COR-L47 (cell line): ENCODE measurements at places on chromosomes 3 and 15.
A peak's percentile ranks its signal among the peaks of the same experiment; 100 is the strongest.

DNA sequence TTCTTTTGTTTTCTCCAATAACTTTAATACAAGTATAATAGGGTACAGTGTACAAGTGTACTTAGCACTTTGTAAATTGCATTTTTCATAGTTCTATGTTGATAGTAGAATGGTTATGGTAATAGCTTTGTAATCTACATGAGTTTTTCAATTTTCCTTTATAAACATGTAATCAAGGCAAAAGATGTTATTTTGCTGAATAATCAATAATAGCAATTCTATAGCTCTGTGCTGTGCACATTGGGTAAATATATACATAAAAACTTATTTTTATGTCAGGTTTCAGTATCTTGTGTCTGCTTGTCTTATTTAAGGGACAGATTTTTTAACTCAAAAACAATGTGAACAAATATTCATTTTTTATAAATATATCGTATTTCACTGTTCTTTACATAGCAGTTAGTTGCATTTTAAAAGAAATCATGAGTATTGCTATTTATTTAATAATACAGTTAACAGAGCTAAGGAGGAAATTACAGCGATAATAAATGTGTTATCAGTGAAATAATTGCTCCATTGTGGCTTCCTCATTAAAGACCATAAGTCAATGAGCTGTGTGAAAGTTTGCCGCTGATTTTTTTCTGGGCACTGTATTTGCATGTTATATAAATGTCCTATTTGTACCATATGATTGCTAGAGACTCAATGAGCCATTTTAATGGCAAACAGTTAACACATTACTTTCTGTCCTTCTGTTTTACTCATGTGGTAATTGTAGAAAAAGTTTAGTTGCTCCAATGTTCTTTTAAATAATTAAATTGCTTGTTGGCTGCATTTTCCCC, 214.6 kb upstream of the STAC start:
- DNase-seq = no peak

DNA sequence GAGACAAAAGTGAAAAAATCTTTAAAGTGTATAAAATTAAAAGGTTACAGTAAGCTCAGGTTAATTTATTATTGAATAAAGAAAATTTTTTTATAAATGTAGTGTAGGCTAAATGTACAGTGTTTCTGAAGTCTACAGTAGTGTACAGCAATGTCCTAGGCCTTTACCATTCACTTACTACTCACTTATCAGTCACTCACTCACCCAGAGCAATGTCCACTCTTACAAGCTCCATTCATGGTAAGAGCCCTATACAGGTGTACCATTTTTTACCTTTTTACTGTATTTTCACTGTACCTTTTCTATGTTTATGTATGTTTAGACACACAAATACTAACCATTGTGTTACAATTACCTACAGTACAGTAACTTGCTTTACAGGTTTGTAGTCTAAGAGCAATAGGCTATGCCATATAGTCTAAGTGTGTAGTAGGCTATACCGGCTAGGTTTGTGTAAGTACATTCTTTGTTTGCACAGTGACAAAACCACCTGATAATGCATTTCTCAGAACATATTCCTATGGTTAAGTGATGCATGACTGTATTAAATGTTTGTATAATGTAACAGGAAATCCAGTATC, 38.1 kb upstream of the NECTIN3 start:
- no peak for DNase-seq

- no peak for DNase-seq
These were observed 4.7 kb downstream of the EXOG start for GRCh38 chr3:38500688-38501417.

GRCh38 chr3:16671690-16672089, 66.5 kb upstream of the DAZL start:
- DNase-seq = no peak

DNA sequence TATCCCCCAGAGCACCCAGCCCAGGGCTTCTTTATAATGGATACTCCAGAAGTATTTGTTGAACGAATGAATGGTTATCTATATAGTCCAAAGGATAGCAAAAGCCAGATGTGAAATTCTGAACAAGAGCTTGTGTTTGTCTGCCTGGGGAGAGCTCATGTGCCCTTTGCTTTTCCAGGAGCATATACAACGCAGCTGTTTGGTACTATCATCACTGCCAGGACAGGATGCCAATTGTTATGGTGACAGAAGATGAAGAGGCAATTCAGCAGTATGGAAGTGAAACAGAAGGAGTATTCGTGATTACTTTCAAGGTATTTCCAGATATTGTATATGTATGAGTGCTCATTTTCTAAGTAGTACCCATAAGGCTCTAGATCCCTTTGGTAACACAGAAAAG, 15.2 kb downstream of the DIS3L start:
- no peak for DNase-seq

DNA sequence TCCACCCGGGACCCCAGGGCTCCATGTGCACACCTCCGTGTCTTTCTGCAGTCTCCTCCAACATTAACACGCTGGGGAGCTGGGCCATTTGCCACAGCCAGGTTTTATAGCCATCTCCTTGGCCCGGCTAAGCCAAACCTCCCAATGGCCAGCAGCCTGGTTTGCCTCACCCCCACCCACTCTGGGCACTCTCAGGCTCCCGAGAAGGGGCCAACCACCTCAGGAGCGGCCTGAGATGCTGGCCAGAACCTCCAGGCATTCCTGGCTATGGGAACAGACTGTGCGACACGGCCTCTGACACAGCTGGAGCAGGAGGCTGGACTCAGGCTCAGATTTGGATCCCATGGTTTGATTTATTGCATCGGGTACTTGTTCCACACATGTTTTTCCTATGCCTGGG, 289.7 kb downstream of the RPLP1 start:
- DNase-seq = no peak

GRCh38 chr3:115071166-115071565, 75.9 kb downstream of the ZBTB20 start:
- no peak for DNase-seq

GRCh38 chr3:49841806-49842205, 14.6 kb downstream of the TRAIP start:
- DNase-seq = no peak

GRCh38 chr3:71039332-71039731, 544.2 kb downstream of the FOXP1 start:
- DNase-seq = no peak

DNA sequence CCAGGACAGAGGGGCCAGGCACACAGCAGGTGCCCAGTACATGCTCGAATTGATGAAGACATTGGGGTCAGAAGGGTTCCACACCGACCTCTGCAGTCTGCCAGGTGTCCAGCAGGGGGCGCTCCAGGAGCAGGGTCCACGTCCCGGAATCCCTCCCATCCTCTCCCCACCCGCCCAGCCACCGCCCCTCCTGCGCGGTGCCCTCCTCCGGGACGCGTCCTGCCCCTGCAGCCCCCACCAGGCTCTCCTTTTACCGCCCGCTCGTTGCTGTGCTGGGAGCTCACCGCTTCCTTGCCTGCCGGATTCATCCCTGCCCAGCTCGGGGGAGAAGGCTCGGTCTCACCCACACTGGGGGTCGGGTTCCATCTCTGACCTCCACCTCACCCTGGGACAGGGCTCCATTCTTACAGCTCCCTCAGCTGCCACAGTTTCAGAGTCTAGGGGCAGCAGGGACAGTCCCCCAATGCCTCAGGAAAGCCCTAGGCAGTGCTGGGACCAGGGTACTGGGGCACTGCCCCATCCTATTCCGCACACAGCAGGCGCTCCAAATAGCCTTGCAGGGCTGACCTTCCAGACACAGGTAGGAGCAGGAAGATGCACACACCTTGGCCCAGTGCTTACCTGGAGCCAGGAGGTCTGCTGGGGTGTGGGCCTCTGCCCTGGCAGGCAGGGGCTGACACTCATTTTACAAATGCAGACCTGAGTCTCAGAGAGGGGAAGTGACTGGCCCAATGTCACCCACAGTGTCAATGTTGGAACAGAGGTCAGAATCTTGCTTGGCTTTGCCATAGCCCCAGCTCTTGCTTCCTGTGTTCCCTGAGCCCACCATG, 31.0 kb downstream of the GRIP2 start:
- peak; percentile 0 for DNase-seq

DNA sequence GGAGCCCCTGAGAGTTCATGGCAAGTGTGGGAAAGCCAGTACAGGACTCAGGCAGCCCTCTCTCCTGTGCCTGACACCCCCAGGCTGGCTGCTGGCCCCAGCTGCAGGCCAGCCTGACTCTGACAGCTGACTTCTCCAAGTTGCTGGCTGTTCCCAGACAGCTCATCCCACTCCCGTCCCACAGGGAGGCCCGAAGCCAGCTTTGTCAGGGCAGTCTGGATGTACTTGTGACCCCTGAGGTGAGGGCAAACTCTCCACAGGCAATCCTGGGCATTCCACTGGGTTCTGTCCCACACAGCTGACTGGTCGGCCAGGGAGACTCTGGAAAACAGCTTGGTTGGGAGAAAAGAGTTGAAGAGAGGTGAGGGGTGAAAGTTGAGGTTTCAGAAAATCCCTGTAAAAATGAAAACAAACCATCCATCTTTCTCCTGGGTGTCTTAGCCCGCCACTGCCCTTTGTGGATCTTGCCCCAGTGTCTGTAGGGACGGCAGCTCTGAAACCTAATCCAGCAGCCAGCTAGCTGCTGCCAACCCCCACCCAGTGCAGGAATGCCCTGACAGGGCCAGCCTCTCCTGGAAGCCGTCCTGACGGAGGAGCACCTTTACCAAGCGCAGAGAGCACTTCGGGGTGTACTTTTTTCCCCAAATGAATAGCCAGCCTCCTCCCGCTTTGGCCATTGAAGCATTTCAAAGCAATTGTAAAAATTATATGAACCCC, 87.9 kb downstream of the DNAJB8 start:
- DNase-seq = no peak

GRCh38 chr15:90211440-90212143, 10.5 kb downstream of the SEMA4B start:
- no peak for DNase-seq

- no peak for DNase-seq
These were observed 73.7 kb upstream of the SLCO2A1 start for GRCh38 chr3:134103470-134103869.

DNA sequence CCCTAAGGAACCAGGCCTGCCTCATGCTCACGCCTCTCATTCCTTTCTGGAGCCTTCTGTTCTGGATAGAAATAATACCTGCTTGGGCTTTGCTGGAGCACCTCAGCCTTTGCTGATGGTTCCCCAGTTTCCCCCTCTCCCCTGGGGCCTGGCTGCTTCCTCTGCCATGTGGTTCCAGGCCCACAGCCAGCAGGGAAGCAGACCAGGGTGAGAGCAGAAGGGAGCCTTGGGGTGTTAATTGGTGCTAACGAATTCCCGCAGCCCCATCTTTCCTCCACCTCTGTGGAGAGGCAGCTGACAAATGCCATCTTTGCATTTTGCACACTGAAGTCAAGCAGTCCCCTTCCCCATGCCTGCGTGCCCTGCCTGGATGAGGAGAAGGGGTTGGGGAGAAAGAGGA, 13.1 kb upstream of the CORO2B start:
- no peak for DNase-seq

GRCh38 chr3:123635217-123635616, 50.4 kb upstream of the HACD2 start:
- peak; percentile 91 for DNase-seq

DNA sequence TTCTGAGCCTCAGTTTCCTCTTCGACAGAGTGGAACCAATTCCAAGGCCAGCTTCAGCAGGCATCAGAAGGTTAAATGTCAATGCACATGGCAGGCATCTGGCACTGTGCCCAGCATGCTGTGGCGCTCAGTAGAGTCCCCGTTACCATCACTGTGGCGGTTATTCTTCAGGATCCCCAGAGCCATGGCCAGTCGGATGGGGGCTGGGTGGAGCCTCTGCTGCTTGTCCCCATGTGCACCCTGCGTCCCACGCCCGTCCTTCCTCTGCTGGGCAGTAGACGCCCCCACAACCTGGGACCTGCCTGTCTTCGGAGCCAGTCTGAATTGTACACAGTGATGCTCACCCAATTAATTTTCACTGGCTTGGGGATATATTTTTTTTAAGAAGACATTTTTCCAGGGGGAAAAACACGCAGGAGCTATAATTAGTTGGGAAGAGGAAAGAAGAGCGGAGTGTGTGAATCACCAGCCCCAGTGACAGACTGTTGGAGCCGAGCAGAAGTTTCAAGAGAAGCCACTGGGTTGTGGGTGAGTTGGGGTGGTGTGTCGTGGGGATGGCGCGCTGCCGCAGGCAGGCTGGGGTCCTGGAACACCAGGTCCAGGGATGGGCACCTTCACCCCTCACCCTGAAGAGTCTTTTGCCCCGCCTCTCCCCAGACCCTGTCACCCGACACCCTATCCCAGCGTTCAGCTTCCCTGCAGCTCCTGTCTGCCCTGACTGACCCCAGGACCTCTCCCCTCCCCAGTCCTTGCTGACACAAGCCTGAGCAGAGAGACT, 26.8 kb upstream of the RPL29 start:
- DNase-seq = peak; percentile 17

- no peak for DNase-seq
These were observed 65.9 kb upstream of the IGSF10 start for GRCh38 chr3:151526757-151527156.

- DNase-seq = no peak
These were observed 78.5 kb downstream of the MRPL46 start for GRCh38 chr15:88388686-88389085.

DNA sequence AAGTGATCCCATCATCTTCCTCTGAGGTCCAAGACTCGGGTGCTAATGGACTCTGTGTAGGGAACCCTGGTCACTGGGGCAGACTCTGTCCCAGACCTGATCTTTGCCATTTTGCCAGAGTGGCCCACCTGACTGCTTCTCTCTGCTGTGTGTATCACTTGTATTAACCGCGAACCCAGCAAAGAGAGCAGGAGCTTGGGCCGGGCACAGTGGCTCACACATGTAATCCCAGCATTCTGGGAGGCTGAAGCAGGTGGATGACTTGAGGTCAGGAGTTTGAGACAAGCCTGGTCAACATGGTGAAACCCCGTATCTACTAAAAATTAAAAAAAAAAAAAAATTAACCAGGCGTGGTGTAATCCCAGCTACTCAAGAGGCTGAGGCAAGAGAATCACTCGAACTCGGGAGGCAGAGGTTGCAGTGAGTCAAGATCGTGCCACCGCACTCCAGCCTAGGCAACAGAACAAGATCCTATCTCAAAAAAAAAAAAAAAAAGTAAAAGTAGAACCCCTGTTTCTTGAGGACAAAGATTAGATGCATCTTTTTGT, 32.9 kb upstream of the CYP11A1 start:
- DNase-seq = no peak

DNA sequence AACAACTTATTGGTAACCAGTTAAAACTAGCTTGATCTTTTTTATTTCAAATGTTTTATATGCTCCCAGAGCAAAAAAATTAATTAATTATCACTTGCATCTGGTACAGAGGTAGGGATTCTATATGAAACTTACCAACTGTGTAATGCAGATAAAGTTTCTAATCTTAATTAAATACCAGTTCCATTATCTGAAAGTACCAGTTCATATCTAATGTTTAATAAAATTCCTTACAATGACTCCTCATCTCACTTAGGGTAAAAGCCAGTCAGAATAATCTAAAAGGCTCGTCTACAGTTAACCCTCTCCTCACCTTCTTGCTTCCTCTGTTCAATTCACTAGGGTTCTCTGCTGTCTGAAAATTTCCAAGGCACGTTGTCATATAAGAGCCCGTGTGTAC, 384.8 kb downstream of the RBMS3 start:
- no peak for DNase-seq

- DNase-seq = no peak
These were observed 20.5 kb upstream of the SCN10A start for GRCh38 chr3:38836561-38836960.

- no peak for DNase-seq
These were observed 13.3 kb upstream of the TMEM87A start for GRCh38 chr15:42286445-42287029.

GRCh38 chr3:63470745-63471144, 181.7 kb upstream of the SNTN start:
- DNase-seq = no peak

GRCh38 chr15:67915461-67916374, 75.9 kb upstream of the RNU6-1 start:
- peak; percentile 88 for DNase-seq
